Omental fat pad (tissue), 4 donors: ENCODE measurements at places on chromosomes 16 and 17. TPM values are rescaled to one million over a fixed set of nuclear protein-coding genes. Genes with fewer than 3 reads are reported as not detected.

DNA sequence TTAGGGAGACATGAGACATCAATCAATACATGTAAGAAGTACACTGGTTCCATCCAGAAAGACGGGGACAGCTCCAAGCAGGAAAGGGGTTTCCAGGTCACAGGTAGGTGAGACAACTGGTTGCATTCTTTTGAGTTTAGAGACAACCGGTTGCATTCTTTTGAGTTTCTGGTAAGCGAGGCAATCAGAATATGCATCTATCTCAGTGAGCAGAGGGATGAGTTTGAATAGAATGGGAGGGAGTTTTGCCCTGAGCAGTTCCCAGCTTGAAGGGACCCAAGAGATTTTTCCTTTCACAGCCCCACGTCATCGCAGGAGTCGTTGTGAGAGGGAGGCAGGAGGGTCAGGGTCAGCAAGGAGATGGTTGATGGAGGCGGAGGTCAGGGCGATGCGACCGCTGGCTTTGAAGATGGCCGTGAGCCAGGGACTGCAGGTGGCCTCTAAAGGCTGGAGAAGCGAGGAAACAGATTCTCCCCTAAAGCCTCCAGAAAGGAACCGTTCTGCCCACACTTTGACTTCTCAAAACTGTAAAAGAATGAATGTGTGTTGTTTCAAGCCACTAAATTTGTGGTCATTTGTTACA, 36.5 kb downstream of the IRF8 start:
- no peak for DNase-seq

DNA sequence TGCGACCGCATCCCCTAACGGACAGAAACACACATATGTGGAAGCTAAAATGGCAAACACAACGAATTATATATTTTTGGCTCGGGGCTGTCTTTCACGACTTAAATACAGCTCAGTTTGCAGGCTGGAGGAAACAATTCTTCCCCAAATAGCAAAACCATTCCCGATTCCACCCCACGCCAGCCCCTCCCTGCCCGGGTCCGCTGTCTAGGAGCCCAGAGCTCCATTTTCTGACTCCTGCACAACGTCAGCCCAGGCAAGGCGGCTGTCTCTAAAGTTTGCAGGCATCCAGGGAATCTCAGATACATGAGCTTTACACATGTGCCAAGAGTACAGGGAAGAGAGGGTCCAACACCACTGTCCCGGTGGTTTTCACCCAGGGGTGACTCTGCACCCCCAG, 110.5 kb downstream of the ADCY9 start:
- no peak for DNase-seq

- DNase-seq, result no peak
These were observed 1.1 kb upstream of the TRPV3 start for GRCh38 chr17:3558603-3559269.

The CLDN7 gene
- 7.0 TPM for total RNA-seq

The ETV4 gene
- total RNA-seq, result not detected

The MTSS2 gene
- 42.6 TPM for total RNA-seq

- DNase-seq, result no peak
These were observed 196.9 kb upstream of the CDH11 start for GRCh38 chr16:65318590-65319257.

GRCh38 chr17:45096141-45096540, 35.0 kb downstream of the NMT1 start:
- DNase-seq, result no peak

GRCh38 chr17:47277921-47278320, 24.3 kb downstream of the ITGB3 start:
- DNase-seq, result no peak

The KRT40 gene
- not detected for total RNA-seq

The TNFRSF12A gene
- 465 TPM for total RNA-seq

GRCh38 chr16:26708428-26708827, 358.3 kb upstream of the C16orf82 start:
- no peak for DNase-seq

DNA sequence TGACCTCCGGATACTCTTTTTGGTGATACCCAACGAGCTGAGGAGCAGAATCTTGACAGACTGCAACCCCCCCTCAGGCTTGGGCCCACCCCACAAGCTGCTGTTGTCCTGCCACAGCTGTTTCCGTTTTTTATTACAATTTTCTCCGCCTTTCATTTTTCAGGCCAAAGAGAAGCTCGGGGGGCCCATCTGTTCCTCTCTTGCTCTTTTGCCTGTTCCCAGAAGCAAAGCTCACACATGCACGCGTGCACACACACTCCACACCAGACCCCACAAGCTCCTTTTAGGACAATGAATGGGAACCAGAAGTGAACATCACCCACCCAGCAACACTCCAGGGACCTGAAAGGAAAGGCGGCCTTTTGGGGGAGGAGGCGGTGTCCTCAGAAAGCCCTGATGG, 16.3 kb downstream of the SOX9 start:
- DNase-seq, result no peak

GRCh38 chr16:22092143-22092933, at the start of gene VWA3A:
TSS of gene VWA3A (plus strand) at chr16:22092541. CDS start at chr16:22092638, 97 bp downstream.
- DNase-seq, result no peak

The ASB16 gene
- not detected for total RNA-seq

GRCh38 chr16:85166699-85167588, 54.7 kb upstream of the CIBAR2 start:
- no peak for DNase-seq

The NPIPA7 gene
- total RNA-seq, result 7.9 TPM

- no peak for DNase-seq
These were observed 45.0 kb upstream of the MMP2 start for GRCh38 chr16:55434000-55434399.

The QRICH2 gene
- total RNA-seq, result 1.8 TPM

- DNase-seq, result no peak
These were observed 669.3 kb downstream of the TOX3 start for GRCh38 chr16:51877686-51878085.

- DNase-seq, result no peak
These were observed 3.3 kb upstream of the COG1 start for GRCh38 chr17:73189417-73190099.

GRCh38 chr16:69823831-69824563, 61.9 kb downstream of the WWP2 start:
- no peak for DNase-seq

DNA sequence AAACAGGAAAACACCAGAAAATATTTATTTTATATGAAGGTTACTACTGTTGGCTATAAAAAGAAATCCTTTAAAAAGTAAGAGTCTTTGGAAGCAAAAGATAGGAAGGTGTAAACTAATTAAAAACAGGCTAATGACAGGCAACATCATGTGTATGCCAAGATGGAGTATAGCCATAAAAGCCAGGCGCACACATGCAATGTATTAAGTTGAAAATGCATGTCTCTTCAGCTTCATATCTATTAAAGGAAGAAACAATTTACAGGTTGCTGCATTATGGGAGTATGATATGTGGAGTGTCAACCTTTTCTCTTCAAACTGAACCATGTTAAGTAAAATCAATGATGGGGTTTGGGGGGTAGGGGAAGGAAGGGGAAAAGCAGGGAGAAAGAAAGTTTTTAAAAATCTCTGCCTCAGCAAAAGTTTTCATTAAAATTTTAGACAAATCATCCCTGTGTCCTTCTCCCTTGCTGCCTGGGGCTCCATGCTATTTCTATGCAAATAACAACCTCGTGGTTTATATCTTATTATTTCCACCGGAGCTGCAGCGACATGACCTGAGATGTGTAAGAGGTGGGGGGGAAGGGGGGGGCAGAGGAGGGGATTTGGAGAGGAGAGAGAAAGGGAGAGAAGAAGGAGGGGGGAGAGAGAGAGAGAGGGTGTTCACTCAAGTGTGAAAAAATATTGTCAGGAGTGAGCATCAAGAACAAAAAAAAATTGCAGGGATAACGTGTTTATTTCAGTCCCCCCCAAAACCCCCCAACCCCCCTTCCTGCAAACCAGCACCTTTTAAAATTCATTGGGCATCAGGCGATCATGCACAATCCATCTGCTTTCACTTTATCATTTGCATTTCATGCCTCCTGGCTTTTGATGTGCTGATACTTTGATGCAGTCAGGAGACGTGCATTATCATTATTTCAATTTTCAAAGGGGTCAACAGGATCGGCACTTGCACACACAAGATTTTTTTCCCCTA, 197.6 kb downstream of the AATF start:
- no peak for DNase-seq

The EFCAB5 gene
- total RNA-seq, result 0.47 TPM

The PCGF2 gene
- total RNA-seq, result 3.2 TPM

DNA sequence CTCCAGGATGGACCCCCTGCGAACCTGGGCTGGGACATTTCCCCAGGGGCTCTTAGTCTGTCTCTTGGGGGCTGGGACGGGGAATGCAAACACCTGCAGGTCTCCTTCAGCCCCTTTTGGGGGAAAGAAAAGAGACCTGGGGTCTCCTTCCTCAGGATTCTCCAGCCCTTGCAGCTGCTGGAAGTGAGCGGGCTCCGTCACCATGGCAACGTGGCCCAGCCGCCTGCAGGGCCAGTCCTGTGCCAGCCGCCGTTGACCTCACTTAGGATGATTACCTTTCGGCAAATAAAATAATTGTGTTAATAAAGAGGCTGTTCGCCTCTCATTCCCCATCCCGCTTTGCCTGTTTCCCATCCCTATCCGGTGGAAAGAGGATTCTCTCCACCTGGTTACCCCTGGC, 25.7 kb downstream of the MRM1 start:
- DNase-seq, result no peak

- DNase-seq, result no peak
These were observed 74.6 kb downstream of the CMC2 start for GRCh38 chr16:80931801-80932707.

DNA sequence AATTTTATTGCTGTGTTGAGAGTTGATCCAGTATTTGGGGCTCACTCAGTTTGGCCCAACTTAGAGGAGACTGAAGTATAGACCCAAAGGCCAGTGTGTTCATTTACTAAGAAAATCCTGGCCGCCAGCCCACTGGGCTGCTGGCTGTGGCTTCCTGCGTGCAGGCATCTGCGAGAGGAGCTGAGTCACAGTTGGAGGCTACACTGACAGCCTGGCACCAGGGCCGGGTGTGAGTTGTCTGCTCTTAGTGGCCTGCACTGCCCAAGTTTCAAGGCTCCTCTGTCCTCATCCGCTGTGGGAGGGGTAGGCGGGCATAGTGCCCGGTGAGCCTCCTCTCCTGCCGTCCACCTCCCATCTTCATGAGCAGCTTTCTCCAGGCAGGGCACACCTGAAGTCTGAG, 54.2 kb downstream of the PLD6 start:
- peak; percentile 73 for DNase-seq

DNA sequence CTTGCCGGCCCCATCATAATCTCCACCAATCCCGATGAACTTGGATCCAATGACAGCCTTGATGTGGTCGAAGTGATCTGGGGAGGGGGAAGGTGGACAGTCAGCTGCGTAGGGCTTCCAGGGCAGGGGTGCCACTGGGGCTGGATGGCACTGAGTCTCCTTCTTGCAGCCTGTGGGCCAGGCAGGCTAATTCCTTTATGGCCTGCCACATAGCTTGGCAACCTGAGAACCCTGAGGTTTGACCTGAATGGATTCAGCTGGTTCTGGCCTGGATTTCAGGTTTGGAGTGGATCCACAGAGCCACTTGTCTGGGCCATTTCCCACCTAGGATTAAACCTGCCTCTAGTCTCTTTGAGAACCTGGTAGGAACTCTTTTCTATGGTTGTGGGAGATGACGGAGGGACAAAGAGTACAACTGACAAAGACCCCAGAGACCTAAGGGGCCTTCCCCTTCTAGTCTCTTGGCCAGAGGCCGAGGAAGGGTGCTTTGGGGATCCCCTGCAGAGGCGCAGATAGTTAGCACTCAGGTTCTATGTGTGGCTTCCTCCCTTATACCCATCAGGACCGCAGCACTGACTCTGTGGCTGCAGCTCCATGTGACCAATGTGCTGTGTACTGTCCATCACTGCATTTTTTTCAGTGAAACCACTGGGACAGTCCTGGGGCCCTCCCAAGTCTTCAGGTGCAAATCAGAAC, 9.2 kb upstream of the DPEP3 start:
- no peak for DNase-seq

The PRR35 gene
- not detected for total RNA-seq

The COL1A1 gene
- 21.2 TPM for total RNA-seq

The KRTAP16-1 gene
- total RNA-seq, result not detected

- DNase-seq, result no peak
These were observed 39.4 kb upstream of the SMPD3 start for GRCh38 chr16:68487669-68488068.

GRCh38 chr16:67087803-67088202, 21.9 kb upstream of the PHAF1 start:
- DNase-seq, result no peak

DNA sequence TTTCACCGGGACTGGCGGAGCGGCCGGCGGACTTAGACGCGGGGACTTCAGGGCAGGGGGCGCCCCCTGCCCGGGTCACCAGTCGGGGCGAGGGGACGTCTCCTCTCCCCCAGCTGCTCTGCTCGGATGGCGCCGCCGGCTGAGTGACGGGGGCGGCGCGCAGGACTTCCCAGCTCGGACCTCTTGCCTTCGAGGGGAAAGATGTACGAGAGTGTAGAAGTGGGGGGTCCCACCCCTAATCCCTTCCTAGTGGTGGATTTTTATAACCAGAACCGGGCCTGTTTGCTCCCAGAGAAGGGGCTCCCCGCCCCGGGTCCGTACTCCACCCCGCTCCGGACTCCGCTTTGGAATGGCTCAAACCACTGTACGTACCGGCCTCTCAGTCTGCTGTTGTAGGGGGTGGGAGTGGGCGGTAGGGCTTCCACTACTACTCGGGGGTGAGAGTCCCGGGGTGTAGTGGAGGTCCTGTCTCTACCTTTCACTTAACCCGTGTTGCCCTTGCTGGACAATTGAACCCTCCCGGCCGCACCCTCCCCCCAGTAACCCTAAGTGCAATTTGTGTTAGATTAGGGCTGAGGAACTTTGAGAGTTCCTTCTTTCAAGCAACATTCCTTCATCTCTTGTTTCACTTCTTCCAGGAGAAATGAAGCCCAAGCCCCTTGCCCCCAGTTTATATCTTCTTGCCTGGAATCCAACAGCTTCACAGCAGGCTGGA, 21.9 kb downstream of the GJD3 start:
- DNase-seq, result no peak
